ENCODE measurements at places on chromosomes 11 and 22.

GRCh38 chr11:41446566-41446965 lies 12.9 kb downstream of the LRRC4C start:
- no peak for DNase-seq

GRCh38 chr11:20090654-20091374 lies 69.5 kb downstream of the DBX1 start:
- no peak for DNase-seq

DNA sequence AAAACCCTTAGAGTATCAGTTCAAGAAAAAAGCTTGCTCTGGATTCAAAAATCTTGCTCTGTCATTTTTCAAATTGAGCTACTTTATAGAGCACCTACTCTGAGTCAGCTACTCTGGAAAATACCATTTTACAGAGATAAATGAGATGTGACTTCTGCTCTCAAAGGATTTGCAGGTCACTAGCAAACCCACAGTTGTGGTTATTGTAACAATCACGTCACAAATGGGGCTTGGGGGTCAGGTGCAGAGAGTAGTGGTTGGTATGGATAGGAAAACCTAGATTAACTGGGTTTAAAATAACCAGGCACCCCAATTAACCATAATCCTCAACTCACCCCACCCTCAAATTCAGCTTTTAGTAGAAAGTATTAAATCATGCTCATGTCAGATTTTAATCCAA lies 52.3 kb downstream of the MSANTD4 start:
- no peak for DNase-seq

DNA sequence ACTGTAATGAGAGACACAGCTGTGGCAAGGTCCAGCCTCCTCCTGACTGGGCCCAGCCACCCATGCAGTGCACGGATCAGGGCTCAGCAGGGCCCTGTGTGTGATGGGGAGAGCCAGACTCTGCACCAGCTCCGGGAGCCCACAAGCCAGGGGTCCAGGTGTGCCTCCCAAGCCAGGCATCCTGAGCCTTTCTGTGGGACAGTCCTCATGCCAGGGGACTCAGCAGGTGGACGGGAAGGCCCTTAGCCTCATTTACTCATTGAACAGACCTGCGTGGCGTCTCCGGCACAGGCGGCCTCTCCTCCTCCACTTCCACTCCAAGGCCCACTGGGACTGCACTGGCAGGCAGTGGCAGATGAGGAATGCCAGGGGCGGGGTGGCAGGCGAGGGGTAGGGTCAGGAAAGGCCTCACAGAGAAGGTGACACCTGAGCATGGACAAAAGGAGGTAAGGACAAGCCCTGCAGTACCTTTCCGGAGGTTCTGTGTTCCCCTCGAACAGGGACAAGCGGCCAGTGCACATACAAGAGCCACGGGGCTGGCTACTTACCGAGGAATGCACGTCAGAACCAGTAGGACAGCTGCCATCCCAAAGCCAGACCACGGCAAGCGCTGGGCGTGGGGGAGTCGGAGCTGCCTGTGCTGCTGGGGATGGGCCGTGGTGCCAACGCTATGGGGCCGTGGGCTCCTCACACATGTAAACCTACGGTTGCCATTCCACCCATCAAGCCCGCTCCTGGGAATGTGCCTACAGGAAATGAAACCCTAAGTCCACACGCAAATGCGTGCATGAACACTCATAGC lies 52.7 kb downstream of the IGF2 start:
- DNase-seq = no peak

GRCh38 chr22:27881421-27881820 lies 37.6 kb downstream of the PITPNB start:
- no peak for DNase-seq

- DNase-seq = no peak
Measured at GRCh38 chr11:110903378-110903777, 191.1 kb upstream of the ARHGAP20 start.

GRCh38 chr11:114058026-114058706 lies 1.3 kb upstream of the ZBTB16 start:
- DNase-seq = no peak

DNA sequence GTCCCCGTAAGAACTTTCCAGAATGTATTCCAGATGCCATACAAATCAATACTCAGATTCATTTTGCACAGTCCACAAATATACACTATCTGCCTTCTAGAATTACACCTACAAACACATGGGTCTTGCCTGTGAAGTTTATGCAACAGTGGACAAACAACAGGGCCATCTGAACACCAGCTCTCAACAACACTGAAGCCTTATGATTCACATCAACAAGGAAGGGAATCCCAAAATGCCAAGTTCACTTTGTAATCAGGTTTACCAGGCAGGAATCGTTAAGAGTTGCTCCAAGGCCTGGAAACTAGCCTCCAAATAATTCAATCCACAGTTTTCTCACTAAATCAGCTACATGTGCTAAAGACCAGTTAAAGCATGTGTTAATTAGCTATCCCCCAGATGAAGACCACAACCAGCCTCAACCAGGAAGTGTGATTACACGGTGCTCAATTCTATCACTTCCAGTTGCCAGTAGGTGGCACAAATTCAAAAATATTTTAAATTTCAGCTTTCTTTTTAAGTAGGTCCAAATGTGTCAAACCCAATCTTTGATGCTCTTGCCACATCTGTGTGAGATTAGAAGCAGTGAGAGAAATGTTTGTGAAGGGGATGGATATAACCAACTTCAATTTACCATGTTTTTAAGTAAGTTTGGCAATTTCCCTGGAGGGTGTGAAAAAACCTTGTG lies 139.1 kb upstream of the BDNF start:
- no peak for DNase-seq

DNA sequence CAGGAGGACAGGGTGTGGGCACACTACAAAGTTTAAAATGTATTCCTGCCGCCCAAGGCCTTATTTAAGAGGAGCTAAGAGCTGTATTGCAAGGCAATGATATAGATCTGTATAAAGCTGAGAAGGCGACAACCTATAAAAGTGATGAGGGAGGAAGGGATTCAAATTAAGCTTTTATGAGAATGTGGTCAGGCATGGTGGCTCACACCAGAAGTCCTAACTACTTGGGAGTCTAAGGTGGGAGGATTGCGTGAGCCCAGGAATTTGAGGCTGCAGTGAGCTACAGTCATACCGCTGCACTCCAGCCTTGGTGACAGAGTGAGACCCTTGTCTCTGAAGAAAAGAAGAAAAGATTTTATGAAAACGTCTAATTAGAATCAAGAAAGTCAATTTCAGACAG lies 9.7 kb upstream of the GLB1L3 start:
- no peak for DNase-seq

GRCh38 chr22:22655452-22656290 lies 11.3 kb downstream of the GGTLC2 start:
- DNase-seq = no peak

GRCh38 chr22:21000207-21000986 lies 1.5 kb downstream of the THAP7 start:
- DNase-seq = no peak

DNA sequence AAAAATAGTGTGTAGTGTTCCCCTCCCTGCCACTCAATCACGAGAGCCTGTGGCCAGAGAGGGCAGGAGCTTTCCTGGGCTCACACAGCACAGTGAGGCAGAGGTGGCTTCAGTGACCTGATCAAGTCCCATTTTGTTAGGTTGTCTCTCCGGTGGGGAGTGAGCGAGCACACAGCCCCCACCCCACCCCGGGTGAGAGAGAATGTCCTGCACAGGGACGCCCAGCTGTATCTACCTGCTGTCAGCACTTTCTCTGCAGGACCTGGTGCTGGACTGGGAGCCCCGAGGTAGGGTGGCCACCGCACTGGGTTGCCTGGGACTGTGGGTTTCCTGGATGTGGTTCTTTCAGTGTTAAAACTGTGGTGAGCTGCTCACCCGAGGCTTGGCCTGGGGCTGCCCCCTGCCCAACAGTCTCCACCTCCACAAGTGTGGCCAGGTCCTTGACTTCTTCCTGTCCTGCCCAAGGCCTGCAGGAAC lies 6.1 kb downstream of the CAPN5 start:
- DNase-seq = no peak

- DNase-seq = no peak
Measured at GRCh38 chr11:70883973-70884623, 368.3 kb downstream of the SHANK2 start.

DNA sequence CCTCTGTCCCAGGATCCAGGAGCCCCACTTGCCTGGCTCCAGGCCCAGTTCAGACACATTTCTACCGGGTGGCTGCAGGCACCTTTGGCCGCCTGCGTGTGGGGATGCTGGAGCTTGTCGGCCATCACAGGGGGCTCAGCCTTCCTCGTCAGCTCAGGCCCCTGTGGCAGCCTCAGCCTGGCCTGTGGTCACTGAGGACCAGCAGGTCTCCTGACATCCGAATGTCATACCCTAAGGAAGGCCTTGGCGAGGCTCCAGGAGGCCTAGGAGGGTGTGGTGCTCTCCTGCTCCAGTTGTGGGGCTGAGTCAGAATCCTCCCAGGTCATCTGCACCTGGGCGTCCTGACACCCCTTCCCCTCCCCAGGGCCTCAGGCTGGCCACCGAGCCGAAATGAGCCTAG lies 14.9 kb upstream of the SOX10 start:
- no peak for DNase-seq

DNA sequence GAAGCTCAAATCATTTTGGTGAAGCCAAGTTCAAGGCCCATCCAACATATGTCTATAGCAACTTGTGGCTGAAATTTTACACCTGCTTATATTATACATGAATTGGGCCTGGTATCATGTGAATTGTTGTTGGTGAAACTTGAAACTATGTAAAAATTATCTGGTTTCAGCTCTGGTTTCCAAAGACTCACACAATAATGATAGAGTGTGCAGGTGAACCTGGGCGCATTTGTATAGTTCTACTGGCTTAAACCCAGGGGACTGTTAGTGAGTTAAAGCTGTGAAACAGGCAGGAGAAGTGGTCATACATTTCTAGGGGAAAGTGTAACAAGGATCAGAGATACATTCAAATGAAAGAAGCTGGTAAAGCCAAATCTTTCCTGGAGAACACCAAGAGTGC lies 627.3 kb downstream of the METTL15 start:
- no peak for DNase-seq

GRCh38 chr11:11570823-11571222 lies 51.0 kb downstream of the GALNT18 start:
- DNase-seq = no peak

DNA sequence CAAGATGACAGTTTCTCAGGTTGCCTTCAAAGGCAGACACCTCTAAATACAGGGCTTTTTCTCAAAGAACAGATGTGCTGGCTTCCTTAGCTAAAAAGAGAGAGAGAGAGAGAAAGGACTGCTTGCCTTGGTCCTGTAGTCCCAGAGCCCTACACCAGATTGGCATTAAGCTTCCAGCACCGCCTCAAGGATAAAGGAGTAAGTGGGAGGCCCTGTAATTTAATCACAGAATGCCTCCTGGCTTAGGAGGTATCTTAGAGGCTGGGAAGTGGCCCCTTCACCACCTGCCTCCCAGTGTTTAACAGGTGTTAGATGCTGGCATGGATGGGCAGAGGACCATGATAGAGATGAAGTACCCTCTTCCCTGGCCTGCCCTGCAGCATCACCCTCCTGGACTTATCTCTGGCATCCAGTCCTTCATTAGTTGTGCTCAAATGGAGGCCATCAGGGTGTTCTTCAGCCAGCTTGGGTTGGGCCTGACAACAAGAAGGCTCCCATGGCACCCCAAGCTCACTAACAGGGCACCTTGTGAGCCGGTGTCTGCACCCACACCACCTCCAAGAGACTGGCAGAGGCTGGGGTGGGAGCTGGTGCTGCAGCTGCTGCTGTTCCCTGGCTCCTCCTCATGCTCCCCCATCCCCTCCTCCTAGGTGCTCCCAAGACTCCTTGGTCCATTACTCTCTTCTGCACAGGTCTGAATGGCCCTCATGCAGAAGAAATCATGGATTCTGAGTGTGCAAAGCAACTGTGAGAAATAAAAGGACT lies 32.5 kb downstream of the ABCC8 start:
- DNase-seq = no peak

- no peak for DNase-seq
Measured at GRCh38 chr11:118623269-118623655, 15.8 kb downstream of the PHLDB1 start.

DNA sequence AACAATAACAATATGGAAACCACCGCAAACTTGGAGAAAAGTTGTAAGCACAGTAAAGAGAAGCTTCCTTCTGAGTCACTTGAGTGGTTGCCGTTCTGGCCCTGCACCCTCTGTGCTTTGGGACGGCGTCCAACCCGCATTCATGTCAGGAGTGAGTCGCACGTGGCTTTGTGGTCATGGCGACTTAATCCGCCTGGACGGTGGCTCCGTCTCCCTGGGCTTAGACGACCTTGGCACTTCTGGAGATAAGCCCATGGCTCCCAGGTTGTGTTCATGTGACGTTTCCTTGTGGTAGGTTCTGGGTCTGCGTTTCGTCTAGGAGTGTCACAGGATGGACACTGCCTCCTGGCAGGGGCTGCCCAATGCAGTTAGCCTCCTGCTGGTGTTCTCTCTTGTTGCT lies 40.5 kb downstream of the TPCN2 start:
- DNase-seq = no peak

DNA sequence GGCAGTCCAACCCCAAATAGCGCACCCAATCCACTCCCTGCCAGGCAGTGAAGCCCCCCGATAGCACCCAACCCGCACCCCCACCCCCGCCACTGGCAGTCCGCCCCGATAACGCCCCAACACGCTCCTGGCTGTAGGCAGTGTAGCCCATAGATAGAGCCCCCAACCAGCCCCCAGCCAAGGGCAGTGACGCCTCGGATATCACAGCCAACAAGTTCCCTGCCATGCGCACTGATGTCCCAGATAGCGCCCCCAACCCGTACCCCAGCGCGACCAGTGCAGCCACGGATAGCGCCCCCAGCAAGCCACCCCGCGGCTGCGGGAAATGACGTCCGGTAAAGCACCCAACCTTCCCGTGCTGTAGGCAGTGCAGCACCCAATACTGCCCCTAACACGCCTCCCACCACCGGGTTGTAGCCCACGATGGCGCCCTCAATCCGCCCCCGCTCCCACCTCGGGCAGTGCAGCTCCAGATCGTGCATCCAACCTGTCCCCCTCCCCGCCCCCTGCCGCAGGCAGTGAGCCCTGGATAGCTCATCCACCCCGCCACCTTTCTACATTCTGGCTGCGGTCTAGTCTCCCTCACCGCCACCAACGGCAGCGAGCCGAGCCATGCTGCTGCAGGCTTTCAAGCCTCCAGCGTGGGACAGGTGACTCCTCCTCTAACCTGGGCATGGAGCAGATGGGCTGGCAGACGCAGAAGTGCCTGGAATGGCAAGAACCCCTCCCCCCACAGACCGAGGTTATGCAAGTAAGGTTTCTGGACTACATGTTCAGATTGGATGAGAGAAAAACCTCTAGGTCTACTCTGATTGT lies 625 bp downstream of the RFPL2 start:
- DNase-seq = peak; percentile 48

DNA sequence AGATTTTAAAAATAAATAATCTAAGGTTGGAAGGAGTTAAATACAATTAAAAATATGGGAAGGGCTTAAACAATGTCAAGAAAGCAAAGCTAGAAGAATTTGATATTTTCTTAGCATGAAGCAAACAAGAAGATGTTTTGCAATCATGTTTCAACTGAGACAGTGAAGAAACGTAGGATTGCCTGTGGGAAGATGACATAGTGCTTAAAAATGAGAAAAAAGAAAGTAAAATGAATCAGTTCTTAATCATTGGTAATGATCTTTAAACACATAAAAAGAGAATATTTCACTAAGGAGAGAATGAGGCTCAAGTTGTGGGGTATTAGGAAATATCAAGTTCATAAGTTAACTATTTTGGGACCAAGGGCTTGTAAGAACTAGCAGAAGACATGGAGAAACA lies 855.0 kb downstream of the METTL15 start:
- no peak for DNase-seq

- DNase-seq = no peak
Measured at GRCh38 chr11:14669499-14669898, 25.9 kb downstream of the PDE3B start.
